ENCODE measurements at places on chromosomes 4 and X.

DNA sequence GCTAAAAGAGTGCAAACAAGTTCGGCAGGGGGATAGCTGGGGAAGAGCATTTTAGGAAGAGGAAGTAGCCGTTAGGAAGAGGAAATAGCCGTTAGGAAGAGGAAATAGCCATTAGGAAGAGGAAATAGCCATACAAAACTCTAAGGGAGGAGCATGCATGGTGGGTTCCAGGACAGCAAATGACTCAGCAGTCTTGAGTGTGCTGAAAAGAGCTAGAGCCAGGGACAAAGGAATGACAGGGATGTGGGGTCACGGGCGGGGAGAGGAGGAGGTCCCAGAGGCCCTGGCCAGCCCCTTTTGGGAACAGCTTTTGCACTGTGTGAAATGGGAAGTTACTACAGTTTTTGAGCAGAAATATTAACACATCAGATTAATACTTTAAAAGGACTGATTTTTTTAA, 882.6 kb downstream of the TRIML1 start:
- DNase-seq = no peak

GRCh38 chrX:70755850-70756249, 152.7 kb downstream of the TEX11 start:
- no peak for DNase-seq

GRCh38 chr4:140742838-140743193, 13.4 kb downstream of the TBC1D9 start:
- no peak for DNase-seq

- DNase-seq = peak; percentile 78
Observed at GRCh38 chr4:184328022-184328736, 110.5 kb upstream of the ENPP6 start.

DNA sequence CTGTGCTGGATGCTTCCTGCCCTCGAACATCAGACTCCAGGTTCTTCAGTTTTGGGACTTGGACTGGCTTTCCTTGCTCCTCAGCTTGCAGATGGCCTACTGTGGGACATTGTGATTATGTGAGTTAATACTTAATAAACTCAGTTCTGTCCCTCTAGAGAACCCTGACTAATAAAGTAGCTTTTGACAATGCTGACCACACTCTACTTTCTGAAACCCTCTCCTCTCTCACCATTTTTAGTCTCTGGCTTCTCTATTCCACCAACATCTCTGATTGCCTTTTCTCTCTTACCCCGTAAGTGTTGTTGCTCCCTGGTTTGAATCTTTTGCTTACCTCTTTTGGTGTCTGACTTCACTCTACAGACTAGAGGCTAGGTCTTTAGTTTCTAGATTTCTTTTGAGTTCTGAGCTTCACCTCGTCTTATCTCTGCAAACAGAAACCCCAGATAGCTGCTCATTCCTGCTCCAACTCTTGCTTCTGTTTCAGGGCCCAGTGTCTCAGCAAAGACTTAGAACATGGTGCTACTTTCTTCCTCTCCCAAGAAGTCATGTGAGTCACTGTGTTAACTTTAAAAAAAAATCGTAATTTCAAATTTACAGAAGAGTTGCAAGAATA, 11.4 kb downstream of the TMSB4X start:
- no peak for DNase-seq
